Activated CD4-positive, alpha-beta T cell treated with anti-CD3 and anti-CD28 coated beads, Interleukin-2, amount 10 ng/mL, durations not matched to agents 24 days and 14 days (primary cell): ENCODE measurements at places on chromosomes 4 and X. TPM values are rescaled to one million over a fixed set of nuclear protein-coding genes. Genes with fewer than 3 reads are reported as not detected.

GRCh38 chr4:184165291-184165690, 52.4 kb downstream of the ENPP6 start:
- DNase-seq = no peak

DNA sequence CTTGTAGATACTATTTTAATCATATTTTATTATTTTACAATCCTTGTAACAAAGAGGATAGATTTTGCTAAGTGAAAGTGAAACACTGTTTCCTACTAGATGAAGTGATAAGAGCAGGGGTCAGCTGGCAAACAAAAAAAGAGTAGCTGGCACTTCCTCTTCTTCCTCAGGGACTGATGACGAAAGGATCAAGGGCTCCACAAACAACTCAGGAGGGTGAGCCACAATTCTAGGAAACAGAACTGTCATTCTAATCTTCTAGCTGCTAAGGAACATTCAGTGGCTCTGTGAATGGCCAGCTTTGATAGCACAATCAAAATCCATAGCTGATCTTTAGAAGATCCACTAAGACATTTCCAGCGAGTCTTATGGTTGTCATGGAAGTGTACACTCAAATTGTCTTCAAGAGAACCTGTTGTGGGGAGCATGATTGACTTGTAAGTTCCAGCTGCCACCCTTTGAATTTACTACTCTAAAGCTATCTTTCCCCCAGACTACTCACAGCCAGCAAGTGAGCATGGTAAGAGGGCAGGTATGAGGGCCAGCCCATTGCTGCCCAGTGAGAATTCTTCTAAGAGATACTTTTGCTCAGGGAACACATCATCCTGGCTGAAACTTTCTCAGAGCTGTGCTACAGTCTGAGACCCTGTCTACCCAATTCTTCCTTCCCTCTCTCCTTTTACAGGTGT, 275.7 kb upstream of the RASGEF1B start:
- DNase-seq = no peak

MAGEA2 gene
- not detected in 2 replicates for total RNA-seq

DNA sequence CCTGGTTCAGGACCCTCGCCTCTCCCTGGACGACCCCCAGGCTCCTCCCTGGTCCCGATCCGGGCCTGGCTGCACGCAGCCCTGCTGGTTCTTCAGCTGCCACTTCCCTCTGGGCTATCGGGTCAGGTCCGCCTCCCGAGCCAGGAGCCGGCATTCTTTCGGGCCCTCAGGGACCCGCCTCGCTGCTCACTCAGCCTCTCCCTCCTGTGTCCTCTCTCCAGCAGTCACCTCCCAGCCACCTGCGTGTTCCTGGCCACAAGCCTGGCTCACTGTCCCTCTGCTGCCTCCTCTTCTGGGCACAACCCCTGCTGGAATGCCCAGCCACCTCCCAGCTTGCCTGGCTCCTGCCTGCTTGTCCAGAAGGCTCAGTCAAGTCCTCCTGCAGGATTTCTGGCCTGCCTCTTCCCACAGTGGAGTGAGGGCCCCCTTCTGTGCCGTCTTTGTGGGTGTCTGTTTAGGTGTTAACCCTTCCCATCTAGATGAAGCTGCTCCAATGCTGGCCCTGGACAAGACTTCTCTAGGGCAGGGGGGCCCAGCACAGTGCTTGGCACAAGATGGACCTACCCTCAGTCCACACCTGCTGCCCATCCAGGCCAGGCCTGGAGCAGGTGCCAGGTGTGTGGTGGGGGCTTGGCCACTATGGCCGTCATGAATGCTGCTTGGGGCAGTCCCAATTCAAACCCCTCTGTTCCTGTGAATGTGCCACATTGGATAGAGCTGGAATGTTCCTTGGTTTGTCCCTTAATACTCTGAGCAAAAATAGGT, 2.2 kb downstream of the WFS1 start:
- no peak for DNase-seq

NHS gene
- total RNA-seq = 6.8 and 7.3 TPM in 2 replicates

SMIM9 gene
- not detected in 2 replicates for total RNA-seq

DNA sequence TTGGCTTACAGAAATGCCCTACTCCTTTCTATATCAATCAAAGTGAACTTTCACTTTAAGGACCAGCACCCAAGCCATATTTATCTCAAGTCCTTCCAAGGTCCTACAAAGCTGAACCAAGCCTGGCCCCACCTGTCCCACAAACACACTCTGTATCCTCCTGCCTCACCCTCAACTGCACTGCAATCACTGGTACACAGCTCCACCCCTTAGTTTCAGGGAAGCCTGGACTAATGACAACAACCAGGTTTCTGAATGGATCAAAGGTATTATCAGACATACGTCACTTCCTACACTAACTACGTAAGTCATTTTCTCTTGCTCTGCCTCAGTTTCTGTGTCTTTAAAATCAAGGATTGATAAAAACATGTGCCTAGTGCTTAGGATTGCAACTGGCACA, 205.6 kb upstream of the HS3ST1 start:
- no peak for DNase-seq

DNA sequence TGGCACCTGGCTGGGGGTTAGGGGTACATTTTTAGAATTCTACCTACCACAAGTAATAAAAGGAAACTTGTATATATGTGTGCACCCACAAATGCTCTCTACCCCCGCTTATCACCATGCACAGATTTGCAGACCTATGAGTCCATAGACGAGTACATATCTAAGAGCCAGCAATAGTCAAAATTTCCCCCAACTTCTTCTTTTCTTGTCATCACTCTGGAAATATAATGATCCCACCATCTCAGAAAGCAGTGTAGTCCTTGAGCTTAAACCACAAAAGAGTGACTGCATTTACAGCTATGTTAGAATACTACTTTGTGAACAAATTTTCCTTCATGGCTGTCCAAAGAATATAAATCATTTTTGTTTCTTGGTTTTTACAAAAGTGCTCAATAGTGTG, 66.1 kb downstream of the LHFPL1 start:
- no peak for DNase-seq

GRCh38 chrX:119118780-119119395, 8.7 kb downstream of the KIAA1210 start:
- peak; percentile 81 for DNase-seq

FREM3 gene
- total RNA-seq = not detected in 2 replicates

SMS gene
- total RNA-seq = 161 and 162 TPM in 2 replicates

DNA sequence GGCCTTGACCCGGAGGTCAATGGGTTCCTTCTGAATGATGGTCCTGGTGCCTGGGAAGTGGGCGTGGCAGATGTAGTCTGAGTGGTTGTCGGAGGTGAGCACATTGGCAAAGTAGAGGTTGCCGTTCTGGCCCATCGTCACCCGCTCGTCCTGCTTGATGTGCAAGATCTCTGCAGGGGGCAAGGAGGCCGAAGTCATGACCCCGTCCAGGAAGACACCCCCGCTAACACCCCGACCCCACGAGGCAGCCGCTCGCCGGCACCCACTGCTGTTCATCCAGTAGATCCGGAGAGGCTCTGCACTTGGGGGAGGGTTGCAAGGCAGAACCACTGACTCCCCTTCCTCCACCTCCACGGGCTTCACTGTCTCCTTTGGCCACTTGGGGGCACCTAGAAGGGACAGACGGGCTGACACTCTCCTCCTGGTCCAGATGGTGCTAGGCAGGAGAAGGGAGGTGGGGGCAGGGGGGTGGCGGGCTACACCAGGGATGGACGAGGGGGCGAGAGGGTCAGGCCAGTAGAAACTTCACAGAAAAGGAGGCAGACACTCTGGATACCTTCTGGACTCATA, 15.1 kb downstream of the L1CAM start:
- no peak for DNase-seq

GRCh38 chrX:151167791-151168345, 8.5 kb upstream of the GPR50 start:
- DNase-seq = no peak
